ENCODE measurements at places on chromosomes 2 and 18. TPM values are rescaled to one million over a fixed set of nuclear protein-coding genes. Genes with fewer than 3 reads are reported as not detected.

The CTLA4 gene
- total RNA-seq, result not detected

The BCL11A gene
- total RNA-seq, result 41.9 TPM

The ABHD1 gene
- total RNA-seq, result 0.24 TPM

The GTF2A1L gene
- total RNA-seq, result 1.2 TPM

The FEZ2 gene
- 69.0 TPM for total RNA-seq

The NYAP2 gene
- not detected for total RNA-seq

The EGR4 gene
- total RNA-seq, result 0.12 TPM

The TPO gene
- not detected for total RNA-seq

The CCL20 gene
- not detected for total RNA-seq

The ZNF407 gene
- total RNA-seq, result 24.2 TPM

The RTKN gene
- total RNA-seq, result 19.2 TPM

The GAD1 gene
- total RNA-seq, result 1.3 TPM

The SFTPB gene
- total RNA-seq, result not detected

The OSBPL1A gene
- total RNA-seq, result 54.5 TPM

The KCNG2 gene
- total RNA-seq, result not detected

The ALPG gene
- total RNA-seq, result not detected

The GPR45 gene
- total RNA-seq, result not detected

The OTOS gene
- total RNA-seq, result not detected

The EFHD1 gene
- 1.9 TPM for total RNA-seq

The CDKL4 gene
- 0.85 TPM for total RNA-seq

The KCNE4 gene
- total RNA-seq, result 30.5 TPM

The STPG4 gene
- 0.49 TPM for total RNA-seq

The ACTG2 gene
- 7.2 TPM for total RNA-seq

The GALR1 gene
- not detected for total RNA-seq

The ARHGAP25 gene
- total RNA-seq, result 1.3 TPM

The LINC00305 gene
- not detected for total RNA-seq

The CIDEA gene
- total RNA-seq, result not detected

The FAM228B gene
- total RNA-seq, result 10.1 TPM

The ELOA2 gene
- not detected for total RNA-seq

The C2orf49 gene
- 15.5 TPM for total RNA-seq

The DNAJC5G gene
- not detected for total RNA-seq

The PCARE gene
- total RNA-seq, result not detected

The SERPINB8 gene
- total RNA-seq, result 28.1 TPM

The CHN1 gene
- total RNA-seq, result 227 TPM

The ITGB1BP1 gene
- total RNA-seq, result 30.3 TPM

The NEU4 gene
- total RNA-seq, result not detected

The CFAP53 gene
- total RNA-seq, result 0.32 TPM

The PREPL gene
- 43.0 TPM for total RNA-seq

The ZSCAN30 gene
- total RNA-seq, result 26.9 TPM

The SP140L gene
- total RNA-seq, result 20.2 TPM

The CYBRD1 gene
- total RNA-seq, result 465 TPM

The TYW5 gene
- total RNA-seq, result 7.0 TPM

The TFPI gene
- 46.9 TPM for total RNA-seq

The DYSF gene
- 1.8 TPM for total RNA-seq

The CFC1 gene
- not detected for total RNA-seq

The ERFE gene
- 2.9 TPM for total RNA-seq

The TLX2 gene
- total RNA-seq, result not detected

The TUBB8B gene
- not detected for total RNA-seq

The SYT4 gene
- total RNA-seq, result not detected

The COL4A3 gene
- not detected for total RNA-seq
